ENCODE measurements at places on chromosomes 2 and 18. TPM values are rescaled to one million over a fixed set of nuclear protein-coding genes. Genes with fewer than 3 reads are reported as not detected.

UGT1A10 gene
- total RNA-seq, result not detected

MLPH gene
- not detected for total RNA-seq

KIF1A gene
- total RNA-seq, result 41.1 TPM

SIGLEC15 gene
- total RNA-seq, result not detected

CIB4 gene
- total RNA-seq, result not detected

RAB17 gene
- total RNA-seq, result not detected

COL4A4 gene
- total RNA-seq, result 0.60 TPM

RSAD2 gene
- not detected for total RNA-seq

CEP68 gene
- 33.3 TPM for total RNA-seq

ZSWIM2 gene
- 0.39 TPM for total RNA-seq

RTTN gene
- 44.4 TPM for total RNA-seq

- H3K4me1 ChIP-seq, result peaks cover 12% of the 10 kb centered on the region
- H3K27ac ChIP-seq, result no peak overlapping the region
- no peak overlapping the region for H3K4me3 ChIP-seq
- no peaks in the 10 kb centered on the region for H3K27me3 ChIP-seq
These were observed 286.2 kb upstream of the EPAS1 start for GRCh38 chr2:46010925-46011490.

- no peaks in the 10 kb centered on the region for H3K36me3 ChIP-seq
- DNase-seq, result no peak
- no peaks in the 10 kb centered on the region for H3K4me1 ChIP-seq
- no peak overlapping the region for H3K27ac ChIP-seq
These were observed 204.6 kb downstream of the RND3 start for GRCh38 chr2:150282771-150283371.

DNA sequence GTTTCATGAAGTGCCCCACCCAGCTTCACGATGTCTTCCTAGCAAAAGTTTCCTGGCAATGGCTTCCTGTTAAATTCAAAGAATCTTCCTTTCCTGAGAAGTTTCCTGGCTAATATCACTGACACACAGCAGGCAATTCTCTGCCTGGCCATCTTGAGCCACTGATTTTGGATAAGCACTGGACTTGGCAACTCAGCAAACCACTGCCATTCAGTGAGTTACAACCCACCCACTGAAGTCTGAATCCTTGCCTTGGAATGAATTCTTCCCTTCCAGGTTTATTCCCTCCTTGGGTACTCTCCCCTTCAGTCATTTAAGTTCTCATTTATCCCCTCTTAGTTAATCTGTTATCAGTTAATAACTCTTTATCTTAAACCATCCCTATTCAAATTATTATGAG lies 426.0 kb downstream of the MBD2 start:
- H3K4me3 ChIP-seq, result no peak overlapping the region
- no peaks in the 10 kb centered on the region for H3K4me1 ChIP-seq
- no peak overlapping the region for H3K27ac ChIP-seq
- DNase-seq, result no peak
- no peaks in the 10 kb centered on the region for H3K27me3 ChIP-seq
- H3K36me3 ChIP-seq, result no peaks in the 10 kb centered on the region

DNA sequence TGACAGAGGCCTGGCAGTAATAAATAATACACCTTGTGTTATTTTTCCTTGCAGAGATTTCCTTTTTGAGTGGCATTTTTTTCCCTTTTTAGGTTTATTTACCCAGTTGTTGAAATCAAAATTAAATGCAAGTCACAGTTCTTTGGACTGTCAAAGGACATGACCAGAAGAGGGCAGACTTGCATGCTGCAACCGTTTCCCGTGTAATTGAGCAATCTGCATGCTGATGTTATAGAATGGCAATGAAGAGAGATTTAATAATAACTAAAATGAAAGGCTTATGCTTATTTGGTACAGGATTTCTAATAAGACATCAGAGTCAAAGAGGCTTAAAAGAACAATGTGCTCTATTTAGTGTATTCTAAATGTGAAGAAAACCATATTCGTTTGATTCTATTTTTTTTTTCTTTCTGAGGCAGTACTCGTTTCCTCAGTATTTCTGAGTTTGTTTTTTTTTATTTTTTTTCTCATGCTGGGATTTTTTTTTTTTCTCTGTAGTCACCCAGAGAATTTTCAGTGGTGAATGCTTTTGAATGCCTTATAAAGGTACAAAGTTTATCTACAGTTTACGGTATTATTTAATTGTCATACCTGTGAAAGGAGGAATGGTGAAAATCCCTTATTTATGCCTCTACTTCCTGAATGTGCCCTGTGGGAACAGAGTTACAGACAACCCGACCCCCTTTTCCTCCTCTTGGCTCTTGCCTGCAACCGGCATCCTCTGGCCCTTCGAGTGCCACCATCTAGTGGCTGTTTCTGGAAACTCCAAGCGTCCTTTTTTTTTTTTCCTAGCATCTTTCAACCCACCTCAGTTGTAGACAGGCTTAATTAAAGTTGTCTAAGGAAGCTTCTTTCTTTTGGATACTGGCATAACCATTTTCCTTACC lies 368.5 kb downstream of the LRRTM1 start:
- peak; percentile 79 for DNase-seq
- H3K27me3 ChIP-seq, result no peaks in the 10 kb centered on the region
- H3K36me3 ChIP-seq, result no peaks in the 10 kb centered on the region
- no peak overlapping the region for H3K27ac ChIP-seq
- H3K4me3 ChIP-seq, result no peak overlapping the region

- DNase-seq, result no peak
- no peaks in the 10 kb centered on the region for H3K4me1 ChIP-seq
- H3K27ac ChIP-seq, result no peak overlapping the region
- peaks cover 4% of the 10 kb centered on the region for H3K36me3 ChIP-seq
- no peaks in the 10 kb centered on the region for H3K27me3 ChIP-seq
These were observed 132.4 kb downstream of the ZNF516 start for GRCh38 chr18:76362676-76363075.

DNA sequence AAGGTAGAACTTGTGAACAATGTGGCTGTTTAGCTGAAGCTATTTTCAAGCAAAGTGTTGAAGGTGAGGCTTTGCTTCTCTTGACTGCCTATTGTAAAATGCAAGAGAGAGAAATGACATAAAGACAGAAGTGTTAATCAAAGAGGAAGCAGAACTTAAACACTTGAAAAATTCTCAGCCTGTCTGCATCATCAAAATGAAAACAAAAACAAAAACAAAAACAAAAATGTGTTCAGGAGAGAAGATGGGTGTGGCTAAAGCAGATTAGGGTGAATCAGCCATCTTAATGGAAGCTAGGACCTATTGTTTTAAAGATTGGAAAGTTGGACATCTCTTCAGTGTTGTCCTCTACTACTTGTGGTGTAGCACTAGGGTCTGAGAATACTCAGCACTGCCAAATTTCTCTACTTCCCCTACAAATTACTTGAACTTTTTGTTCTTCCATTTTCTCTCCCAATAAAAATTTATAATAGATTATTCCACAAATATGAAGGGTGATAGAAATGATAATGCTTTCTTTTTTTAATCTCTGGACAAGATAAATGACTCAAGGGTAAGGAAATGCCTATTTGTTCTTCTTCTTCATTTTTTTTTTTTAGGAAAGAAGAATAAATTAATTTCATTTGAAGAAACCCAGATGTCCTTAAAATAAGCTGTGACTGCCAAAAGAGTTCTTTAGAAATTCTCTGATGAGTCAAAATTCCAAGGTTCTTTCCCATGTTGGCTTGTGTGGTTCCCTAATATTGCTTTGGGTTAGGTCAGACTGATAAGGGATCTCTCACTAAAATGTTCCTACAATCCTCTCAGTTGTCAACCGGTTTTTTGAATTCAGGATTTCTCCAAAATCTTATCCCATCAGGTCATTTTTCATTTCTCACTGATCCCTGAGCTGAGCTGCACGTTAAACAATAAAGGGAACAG lies 571.2 kb upstream of the ZEB2 start:
- DNase-seq, result no peak
- no peak overlapping the region for H3K4me3 ChIP-seq
- H3K4me1 ChIP-seq, result no peaks in the 10 kb centered on the region
- H3K27ac ChIP-seq, result no peak overlapping the region
- no peaks in the 10 kb centered on the region for H3K27me3 ChIP-seq

DNA sequence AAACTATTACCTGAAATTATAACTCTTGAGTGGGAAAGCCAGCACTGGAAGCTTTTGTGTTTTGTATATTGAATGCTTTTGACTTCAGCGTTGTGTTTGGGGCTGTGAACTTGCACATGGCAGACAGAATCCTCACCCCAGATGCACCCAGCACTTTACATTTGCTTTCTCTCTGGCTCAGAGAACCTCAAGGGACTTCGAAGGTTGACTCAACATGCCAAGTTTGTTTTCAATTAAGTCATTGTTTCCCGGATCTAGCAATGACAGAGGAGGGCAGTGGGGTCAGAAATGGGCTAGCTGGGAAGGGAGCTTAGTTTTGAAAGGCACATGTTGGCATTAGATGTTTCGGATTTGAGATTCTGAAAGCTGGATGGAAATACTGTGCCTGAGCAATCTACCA lies 22.4 kb downstream of the TET3 start:
- no peaks in the 10 kb centered on the region for H3K36me3 ChIP-seq
- H3K27ac ChIP-seq, result no peak overlapping the region
- no peak overlapping the region for H3K4me3 ChIP-seq
- H3K27me3 ChIP-seq, result peaks cover 59% of the 10 kb centered on the region
- H3K4me1 ChIP-seq, result peaks cover 29% of the 10 kb centered on the region
- DNase-seq, result no peak

DNA sequence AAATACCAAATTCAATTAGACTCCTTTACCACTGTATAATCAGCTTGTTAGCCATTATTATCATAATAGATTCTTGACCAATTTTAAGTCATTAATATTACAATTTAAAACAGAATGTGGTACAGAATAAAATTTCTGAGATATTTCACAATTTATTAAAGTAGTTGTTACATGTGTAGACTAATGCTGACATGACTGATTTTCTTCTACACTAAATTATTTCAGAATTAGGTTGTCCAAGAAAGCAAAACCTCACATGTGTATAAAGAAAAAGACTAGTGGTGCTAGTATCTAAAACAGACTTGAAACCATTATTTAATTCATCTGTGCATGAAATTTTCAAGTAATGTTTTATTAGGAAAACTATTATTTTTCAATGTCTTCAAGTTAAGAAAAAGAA lies 79.2 kb upstream of the COL3A1 start:
- no peak overlapping the region for H3K4me3 ChIP-seq
- no peaks in the 10 kb centered on the region for H3K27me3 ChIP-seq
- H3K36me3 ChIP-seq, result no peaks in the 10 kb centered on the region
- no peaks in the 10 kb centered on the region for H3K4me1 ChIP-seq
- DNase-seq, result no peak

GRCh38 chr2:69581774-69582581 lies 61.6 kb downstream of the AAK1 start:
- DNase-seq, result no peak
- no peaks in the 10 kb centered on the region for H3K27me3 ChIP-seq
- H3K4me3 ChIP-seq, result no peak overlapping the region

- peaks cover 55% of the 10 kb centered on the region for H3K4me1 ChIP-seq
- no peak overlapping the region for H3K4me3 ChIP-seq
- no peak for DNase-seq
- no peak overlapping the region for H3K27ac ChIP-seq
- H3K27me3 ChIP-seq, result no peaks in the 10 kb centered on the region
- no peaks in the 10 kb centered on the region for H3K36me3 ChIP-seq
These were observed 13.9 kb downstream of the SPATS2L start for GRCh38 chr2:200320344-200320743.

DNA sequence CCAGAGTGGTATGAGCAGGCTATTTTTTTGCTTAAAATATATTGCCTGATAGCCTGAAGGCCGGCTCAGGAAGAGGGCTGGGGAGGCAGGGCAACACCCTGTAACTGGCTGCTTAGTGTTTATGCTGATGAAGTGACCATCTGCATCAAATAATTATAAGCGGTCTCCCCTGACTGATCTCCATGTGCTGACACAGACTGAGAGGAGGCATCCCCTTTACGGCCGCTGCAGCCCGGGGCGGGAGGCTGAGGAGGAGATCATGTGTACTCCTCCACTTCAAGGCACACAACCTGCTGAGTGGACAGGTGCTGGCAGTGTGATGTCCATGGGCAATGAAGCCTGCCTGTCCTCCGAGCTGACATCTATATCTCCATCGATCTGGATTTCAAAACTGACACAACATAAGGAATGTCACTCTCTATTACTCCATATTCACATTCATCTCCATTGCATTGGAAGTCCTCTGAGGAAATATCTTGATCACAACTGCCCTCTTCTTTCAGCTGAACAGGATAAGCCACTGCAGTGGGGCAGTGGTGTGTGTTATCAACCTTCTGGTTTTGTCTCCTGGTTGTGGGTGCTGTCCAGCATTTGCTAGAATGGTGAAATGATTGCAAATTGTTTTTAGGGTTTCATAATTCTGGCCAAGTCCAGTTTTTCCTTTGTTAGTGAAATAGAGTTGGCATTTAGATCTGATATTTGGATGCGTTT lies 143.5 kb downstream of the AQP4 start:
- no peak for DNase-seq
- H3K36me3 ChIP-seq, result no peaks in the 10 kb centered on the region
- H3K4me1 ChIP-seq, result peaks cover 6% of the 10 kb centered on the region
- H3K27ac ChIP-seq, result no peak overlapping the region

DNA sequence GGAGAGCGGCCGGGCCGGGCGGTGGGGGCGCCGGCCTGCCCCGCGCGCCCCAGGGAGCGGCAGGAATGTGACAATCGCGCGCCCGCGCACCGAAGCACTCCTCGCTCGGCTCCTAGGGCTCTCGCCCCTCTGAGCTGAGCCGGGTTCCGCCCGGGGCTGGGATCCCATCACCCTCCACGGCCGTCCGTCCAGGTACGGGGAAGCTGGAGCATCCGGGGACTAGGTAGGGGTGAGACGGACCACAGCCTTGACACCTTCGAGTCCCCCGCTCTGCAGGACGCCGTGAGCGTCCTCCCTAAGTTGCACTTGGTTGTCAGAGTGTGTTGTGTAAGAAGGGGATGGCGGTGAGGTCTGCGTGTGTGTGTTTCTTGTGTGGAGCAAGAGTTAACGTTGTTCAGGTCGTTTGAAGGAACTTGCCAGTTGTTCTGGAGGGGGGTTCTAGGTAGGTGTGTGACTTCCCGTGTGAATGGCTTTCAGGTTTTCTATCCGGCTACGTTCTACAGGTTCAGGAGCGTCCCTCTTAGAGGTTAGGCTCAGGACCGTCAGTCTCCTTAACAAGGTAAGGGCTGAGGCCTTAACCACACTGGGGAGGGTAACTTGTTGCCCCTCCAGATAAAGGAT lies 393 bp downstream of the IL1R1 start:
- H3K4me3 ChIP-seq, result peak overlapping the region; percentile 51
- H3K27ac ChIP-seq, result no peak overlapping the region
- no peaks in the 10 kb centered on the region for H3K36me3 ChIP-seq
- peaks cover 37% of the 10 kb centered on the region for H3K27me3 ChIP-seq
- DNase-seq, result no peak

DNA sequence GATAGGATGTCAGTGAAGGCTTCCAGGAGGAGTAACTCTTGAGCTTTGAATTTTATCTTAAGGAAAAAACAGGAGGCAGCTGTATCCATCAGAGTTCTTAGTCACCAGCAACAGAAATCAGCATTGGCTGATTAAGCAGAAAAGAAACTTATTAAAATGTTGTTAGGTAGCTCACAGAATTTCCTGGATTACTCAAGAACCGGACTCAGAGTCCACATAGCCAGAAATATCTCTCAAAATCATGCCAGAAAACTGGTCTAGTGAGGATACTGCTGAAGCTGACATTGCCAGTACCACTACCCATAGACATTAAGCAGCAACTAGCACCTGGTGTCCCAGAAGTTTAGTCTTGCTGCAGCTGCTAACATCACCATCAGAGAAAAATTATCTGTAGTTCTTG lies 10.1 kb upstream of the AFTPH start:
- H3K27ac ChIP-seq, result no peak overlapping the region
- H3K4me1 ChIP-seq, result peaks cover 4% of the 10 kb centered on the region
- no peaks in the 10 kb centered on the region for H3K27me3 ChIP-seq
- DNase-seq, result no peak
- H3K4me3 ChIP-seq, result no peak overlapping the region

GRCh38 chr2:97849881-97850528 lies 136.6 kb downstream of the ZAP70 start:
- H3K27ac ChIP-seq, result no peak overlapping the region
- no peaks in the 10 kb centered on the region for H3K27me3 ChIP-seq
- H3K36me3 ChIP-seq, result no peaks in the 10 kb centered on the region
- no peaks in the 10 kb centered on the region for H3K4me1 ChIP-seq
- DNase-seq, result no peak

Data from neural progenitor cell (in vitro differentiated cells).